ENCODE measurements at places on chromosomes 12 and 14.

- DNase-seq, result no peak
These were observed 353.7 kb downstream of the APAF1 start for GRCh38 chr12:98998697-98999299.

DNA sequence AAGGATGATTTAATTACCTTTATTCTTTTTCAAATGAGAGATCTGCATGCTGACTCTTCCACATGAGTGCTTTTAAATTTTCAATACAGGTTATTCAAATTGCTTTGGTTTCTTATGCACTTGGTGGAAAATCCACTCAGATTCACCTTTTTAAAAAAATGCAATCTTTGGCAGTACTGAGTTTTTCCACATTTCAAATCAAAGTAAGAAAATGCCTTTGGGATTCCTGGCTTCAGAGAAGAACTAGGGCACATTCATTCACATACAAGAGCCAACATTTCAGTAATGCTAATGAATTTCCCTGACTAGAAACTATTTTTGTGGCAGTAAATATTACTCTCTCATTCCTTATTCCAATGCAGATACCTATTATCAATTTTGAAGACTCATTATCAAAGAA, 342.2 kb downstream of the ETNK1 start:
- no peak for DNase-seq

DNA sequence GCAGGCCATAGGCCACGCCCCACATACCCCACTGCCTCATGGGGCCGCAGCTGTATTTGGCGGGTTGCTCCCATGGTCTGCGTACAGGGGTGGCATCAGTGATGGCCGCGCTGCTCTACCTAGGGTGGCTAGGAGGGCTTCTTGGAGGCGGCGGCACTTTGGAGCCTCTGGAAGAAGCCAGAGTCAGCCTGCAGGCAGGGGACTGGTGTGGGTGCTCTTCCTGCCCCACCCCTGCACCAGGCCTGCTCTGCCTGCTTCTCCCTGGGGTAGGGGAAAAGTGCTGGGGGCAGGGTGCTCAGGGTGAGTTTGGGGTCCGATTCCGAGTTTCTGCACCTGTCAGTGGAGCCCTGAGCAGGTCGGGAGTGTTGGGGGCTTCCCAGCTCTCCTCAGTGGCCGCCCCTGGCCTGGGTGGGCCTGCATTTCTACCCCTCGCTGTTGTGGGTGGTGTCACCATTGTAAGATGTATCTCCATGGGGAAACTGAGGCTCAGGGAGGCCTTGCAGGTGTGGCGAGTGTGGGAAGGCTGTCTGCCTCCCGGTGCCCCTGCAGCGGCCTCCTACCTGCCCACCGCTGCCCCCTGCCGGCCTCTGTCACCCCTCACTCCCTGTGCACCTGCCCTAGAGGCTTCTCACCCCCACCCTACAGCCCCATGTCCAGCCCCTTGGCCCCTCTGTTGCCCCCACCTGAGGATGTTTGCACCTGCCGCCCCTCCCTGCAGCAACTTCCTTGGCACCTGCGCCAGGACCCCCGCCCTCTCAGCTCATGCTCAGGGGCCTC, 5.5 kb downstream of the CEP170B start:
- DNase-seq, result peak; percentile 35

DNA sequence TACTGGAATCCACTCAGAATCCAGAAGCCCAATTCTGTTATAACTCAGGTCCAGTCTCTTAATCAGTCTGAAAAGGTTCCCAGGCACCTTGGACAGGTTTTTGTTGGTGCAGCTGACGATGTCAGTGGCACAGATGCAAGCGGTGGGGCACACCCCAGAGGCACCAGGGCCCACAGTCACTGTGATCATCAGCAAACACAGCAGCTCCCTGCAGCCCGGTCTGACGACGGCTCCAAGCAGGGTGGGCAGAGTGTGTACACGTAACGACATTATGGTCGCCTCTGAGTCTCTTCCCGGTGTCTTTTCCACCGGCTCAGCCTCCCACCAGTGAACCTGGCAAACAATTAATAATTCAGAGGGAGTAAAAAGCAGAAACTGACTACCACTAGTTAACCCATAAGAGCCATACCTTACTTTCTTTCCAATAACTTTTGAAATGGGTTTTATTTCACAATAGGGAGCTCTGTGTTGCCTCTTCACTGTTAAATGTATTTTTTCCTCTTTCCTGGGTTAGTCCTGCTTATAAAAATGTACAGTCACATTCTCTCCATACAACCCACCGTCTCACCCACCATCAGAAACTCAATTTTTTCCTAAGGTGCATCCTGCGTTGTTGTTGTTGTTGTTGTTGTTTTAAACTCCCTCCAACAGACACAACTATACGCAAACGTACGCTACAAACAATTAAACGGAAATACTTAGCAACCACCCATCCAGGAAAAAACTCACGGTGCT, 521 bp upstream of the PCED1B start:
- no peak for DNase-seq

- DNase-seq, result no peak
These were observed 9.8 kb downstream of the EPYC start for GRCh38 chr12:90995010-90995409.

DNA sequence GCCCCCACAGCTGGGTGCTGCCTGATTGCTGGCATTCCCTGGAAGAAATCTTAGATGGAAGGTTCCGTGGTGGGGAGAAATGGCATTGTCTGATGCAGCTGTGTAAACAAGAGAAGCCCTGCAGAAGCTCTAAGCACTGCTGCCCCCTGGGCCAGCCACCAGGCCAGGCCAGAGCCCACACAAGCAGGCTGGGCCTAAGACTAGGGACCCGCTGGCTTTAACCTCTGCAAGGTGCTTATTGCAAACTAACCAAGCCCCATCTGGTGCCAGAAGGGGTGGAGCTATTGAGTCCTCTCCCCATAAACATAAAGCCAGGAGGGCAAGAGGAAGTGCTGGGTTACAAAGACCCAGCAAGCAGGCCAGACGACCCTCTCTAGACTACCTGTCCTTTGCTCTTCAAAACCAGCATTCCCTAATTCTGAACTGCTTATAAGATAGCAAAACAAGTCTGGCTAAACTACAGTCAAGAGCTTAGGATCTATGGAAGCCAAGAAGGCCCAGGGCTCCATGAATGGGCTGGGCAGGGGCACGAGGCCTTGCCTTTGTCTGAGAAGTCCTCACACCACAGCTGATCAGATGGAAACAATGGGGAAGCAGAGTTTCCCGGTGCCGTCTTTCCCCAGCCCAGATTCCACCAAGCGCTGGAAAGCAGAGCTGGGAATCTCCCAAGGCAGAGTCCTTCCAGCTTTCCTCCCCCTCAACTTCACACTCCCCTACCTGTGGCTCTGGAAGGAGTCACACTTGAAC, 28.8 kb downstream of the P2RX4 start:
- DNase-seq, result no peak

DNA sequence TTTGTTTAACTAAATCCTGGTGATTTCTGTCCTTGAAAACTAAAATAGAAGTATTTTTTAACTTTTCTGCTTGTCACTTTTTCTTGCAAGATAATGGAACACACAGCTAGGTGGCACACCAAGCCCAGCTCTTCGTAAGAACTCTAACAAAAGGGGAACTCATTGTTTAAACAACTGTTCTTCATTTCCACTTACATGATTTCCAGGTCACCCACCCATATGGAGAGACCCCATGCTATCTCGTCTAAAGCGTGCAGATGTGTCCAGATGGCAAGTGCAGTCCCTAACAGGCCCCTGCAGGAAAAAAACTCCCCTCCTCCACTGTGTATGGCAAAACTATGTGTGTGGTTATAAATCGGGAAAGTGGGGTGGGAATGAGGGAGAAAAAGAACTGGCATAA, 43.3 kb upstream of the NT5DC3 start:
- no peak for DNase-seq

DNA sequence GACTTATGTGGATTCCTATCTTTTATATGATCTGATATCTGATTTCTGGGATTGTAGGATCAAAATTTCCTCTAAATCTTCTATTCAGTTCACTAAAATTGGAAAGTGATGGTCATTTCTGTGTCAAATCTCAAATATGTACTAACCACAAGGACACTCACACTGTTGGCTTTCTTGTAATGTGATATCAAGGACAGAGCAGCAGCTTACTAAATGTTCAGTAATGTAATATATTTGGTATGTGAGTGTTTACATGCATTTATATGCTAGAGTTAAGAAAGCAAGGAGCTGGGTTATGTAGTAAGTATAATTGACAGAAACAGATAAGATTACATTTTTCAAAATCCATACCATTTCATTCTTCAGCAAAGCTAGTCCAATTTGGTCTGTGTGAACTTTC, 16.5 kb downstream of the PUS7L start:
- no peak for DNase-seq

DNA sequence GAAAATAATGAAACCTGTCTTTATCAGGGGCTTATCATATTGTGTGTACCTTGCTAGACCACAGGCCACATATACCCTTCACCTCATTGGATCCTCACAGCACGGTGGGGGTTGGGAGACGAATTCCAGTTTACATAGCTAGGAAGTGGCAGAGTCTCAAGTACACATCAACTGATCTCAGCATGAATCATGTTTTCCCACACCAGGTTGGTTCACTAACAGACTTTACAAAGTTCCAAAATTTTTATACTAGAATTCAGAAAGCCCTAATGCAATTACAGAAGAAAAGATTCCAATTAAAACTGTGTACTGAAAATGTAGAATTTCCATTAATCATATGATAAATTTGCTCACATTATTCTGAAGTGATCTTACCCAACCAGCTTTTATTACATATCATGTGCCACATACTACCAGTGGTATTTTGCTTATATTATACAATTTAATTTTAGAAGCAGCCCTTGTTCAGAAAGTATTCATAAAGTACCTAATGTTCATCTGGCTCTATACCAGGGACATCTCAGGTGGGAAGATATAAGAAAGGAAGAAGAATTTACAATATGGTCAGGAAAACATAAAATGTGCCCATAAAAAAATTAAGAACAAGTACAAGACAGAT, 196.2 kb downstream of the ITPR2 start:
- no peak for DNase-seq

GRCh38 chr12:118307069-118307954, 65.4 kb downstream of the TAOK3 start:
- peak; percentile 3 for DNase-seq

DNA sequence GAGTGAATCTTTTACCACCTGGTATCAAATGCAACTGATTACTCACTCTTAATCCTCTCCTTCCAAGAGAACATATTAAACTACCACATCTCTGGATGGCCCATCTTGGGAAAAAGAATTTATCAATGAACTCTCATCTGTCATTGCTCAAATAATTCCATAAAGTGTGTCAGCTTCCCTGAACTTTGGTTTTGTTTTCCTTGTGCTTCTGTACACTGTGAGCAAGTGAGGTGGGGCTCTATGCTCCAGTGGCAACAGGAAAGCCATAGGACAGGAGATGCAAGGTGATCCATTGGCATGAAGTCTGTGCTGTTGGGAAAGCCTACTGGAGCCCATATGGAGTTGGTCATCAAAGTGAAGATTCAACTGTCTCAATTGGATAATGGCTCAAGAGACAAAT, 17.4 kb downstream of the OTOGL start:
- no peak for DNase-seq

DNA sequence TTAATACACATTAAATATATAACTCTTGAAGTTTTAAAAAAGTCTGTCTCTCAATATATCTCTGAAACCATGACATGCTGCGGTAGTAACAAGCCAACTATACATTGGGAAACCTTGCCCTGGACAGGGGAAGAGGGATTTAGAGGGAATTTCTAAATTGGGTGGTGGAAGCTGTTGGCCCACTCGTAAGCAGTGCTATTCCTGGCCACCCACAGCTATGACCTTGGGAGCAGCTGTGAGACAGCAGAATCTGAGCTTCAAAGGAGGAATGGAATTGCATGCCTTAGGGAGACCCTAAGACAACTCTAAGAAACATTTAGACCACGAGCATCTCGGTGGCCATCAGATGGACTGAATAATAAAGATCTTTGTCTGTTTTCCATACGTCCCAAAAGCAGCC, 15.8 kb upstream of the GCH1 start:
- no peak for DNase-seq

DNA sequence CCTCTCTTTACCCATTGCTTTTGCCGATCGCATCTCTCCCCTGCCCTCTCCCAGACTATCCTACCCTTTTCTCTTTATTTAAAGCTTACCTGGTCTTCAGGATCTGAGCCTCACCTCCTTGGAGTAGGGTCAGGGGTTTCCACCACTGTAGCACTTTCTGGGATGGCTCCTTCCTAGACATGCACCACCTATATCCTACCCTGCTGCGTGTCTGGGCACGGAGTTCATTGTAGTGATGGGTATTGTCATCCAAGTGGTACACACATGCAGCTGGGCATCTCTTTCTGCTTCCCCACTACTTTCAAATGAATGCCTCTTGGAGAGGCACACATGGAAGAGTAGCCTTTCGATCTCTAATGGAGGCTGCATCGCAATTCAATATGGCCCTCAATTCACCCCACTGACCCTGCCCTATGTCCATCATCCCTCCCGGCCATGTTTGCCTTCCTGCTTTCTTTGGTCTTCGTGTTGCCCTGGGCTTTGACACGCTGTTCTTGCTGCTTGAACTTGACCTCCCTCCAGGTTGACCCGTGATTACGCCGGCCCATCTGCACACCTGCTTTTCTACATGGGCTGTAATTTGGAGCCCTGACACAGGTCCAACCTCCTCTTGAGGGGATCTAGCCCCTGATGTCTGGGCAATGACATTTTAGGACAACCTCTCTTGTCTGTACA, 10.9 kb downstream of the SERPINA11 start:
- DNase-seq, result no peak

- no peak for DNase-seq
These were observed 1.9 kb downstream of the MYO1A start for GRCh38 chr12:57047981-57048380.

GRCh38 chr12:54369597-54370131, 5.4 kb upstream of the GPR84 start:
- DNase-seq, result no peak

- no peak for DNase-seq
These were observed 20.6 kb downstream of the PIK3C2G start for GRCh38 chr12:18281941-18282340.

DNA sequence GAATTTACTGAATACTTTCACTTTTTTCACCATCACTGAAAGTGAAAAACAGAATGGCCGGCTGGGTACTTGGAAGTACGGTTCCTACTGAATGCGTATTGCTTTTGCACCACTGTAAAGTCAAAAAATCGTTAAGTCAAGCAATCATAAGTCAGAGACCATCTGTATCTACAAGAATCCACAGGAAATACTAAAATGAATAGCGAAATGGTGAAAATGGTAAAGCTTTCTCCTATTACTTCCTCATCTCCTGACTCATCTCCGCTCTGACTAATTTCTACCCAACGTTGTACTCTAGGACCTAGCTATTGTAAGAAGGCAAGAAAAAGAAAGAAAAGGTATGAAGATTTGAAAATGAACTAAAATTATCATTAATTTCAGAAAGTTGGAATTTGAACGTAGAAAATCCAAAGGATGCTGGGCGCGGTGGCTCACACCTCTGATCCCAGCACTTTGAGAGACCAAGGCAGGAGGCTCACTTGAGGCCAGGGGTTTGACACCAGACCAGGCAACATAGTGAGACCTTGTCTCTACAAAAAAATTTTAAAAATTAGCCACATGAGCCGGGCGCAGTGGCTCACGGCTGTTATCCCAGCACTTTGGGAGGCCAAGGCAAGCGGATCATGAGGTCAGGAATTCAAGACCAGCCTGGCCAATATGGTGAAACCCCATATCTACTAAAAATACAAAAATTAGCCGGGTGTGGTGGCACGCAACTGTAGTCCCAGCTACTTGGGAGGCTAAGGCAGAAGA, 5.3 kb upstream of the CDCA4 start:
- no peak for DNase-seq

Measured in stimulated activated CD4-positive, alpha-beta T cell treated with anti-CD3 and anti-CD28 coated beads, Interleukin-15, amount 100 ng/mL, for 1 hour (primary cell).